ENCODE measurements at places on chromosomes 11 and 22.

DNA sequence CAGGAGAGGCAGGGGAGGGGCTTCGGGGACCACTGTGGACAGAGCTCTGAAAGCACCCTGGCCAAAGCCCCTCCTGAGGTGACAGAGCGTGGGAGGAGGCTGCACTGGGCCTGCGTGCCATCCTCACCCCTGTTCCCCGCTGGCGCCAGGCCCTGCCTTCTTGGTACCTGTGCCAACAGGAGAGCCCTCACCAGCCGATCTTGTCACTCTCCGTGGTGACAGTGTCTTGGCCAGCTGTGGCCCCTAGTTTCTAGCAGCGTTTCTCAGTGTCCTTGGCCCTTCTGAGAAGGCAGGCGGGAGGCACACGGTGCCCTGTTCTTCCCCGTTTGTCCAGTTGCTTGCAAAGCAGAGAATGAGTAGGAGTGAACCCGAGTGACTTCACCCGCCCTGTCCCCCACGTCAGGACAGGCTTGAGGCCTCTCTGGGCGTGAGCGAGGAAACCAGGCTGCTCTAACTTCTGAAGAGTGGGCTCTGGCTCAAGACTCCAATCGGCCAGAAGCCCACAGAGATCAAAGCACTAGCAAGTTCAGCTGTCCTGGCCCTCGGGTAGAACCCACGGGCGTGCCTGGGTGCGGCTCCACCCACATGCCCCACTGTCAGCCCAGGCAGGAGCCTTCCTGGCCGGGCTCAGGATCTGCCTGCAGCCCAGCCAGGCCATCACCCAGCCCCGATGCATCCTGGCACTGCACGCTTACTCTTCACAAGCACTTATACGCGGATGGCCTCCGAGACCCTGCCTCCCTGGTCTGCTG is 60.2 kb upstream of the EMID1 start:
- no peak for DNase-seq

GRCh38 chr11:93908689-93909088 is 58.3 kb upstream of the VSTM5 start:
- no peak for DNase-seq

DNA sequence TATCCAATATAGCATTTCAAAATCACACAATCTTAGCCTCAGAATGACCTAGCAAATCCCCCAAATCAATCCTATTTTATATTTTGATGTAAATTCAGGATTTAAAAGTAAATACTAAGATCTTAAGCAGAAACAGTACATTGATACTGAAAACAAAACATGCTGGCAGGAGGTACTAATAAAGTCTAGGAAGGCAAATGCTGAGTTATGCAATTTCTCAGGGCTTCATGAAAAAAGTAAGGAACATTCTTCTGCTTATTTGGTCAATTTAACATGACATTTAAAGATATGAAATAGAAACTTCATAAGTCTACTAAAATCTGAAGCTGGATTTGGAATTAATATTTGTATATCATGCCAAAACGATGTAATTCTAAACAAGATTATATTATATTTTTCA is 153.3 kb downstream of the SWAP70 start:
- DNase-seq = no peak

- DNase-seq = no peak
These were observed 42.5 kb downstream of the CD82 start for GRCh38 chr11:44607987-44608386.

DNA sequence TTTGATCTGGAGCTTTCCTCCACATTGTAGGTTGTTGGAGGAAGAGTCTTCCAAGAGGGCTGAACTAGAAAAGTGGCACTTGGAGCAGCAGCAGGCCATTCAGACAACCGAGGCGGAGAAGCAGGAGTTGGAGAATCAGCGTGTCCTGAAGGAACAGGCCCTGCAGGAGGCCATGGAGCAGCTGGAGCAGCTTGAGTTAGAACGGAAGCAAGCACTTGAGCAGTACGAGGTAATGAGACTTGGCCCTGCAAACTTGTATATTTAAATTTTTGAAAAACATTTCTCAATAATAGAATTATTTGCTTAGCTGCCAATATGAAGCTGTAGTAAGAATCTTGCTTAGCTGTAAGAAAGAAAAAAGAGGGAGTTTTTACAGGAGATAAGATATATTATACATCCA is 84.0 kb downstream of the SWAP70 start:
- DNase-seq = no peak

GRCh38 chr11:115598257-115598901 is 94.2 kb upstream of the CADM1 start:
- DNase-seq = no peak

DNA sequence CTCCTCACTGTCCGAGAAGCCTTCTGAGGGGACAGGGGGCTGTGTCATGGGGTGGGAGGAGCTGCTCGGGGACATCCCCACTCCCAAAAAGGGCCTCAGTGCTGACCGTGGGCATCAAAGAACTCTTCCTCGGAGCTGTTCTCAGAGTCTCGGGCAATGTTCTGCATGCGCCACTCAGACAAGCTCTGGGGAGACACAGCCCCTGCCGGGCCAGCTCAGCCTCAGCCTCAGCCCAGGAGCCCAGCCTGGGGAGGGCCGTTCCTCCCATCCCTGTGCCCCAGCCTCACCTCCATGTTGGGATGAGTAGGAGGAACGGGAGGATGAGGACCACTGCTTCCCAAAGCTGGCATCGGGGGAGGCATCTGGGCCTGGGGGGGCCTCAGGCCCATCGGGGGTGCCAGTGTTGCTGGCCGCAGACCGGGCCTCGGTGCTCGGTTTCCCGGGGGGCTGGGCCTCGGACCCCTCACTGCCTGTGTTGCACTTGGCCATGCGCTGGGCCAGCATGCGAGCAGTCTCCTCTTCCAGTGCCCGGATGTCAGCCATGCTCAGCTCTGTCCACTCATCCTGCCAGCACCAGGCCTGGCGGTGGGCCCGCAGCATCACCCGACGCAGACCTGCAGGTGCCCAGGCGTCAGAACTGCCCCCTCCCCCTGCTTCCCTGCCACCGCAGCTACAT is 5.2 kb downstream of the PITPNM1 start:
- no peak for DNase-seq

DNA sequence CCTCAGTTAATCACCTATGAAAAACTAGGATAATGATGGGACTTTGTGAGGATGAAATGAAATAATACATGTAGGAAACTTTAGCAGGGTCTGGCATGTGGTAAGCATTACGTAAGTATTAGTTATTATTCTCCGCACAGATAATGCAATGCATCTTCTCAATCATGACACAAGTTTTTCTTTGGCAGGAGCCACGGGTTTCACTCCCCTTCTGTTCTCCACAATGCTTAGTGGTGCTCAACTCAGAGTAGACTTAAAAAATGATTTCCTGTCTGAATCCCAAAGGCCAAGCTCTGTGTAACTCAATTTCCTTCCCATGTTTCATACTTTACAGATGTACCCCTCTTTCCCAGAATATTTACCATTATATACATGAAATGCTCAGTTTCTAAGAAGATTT is 82.9 kb downstream of the CCDC34 start:
- no peak for DNase-seq
